ENCODE measurements at places on chromosomes 1 and 21.

- DNase-seq = no peak
Observed at GRCh38 chr1:101392552-101392951, 155.7 kb downstream of the S1PR1 start.

DNA sequence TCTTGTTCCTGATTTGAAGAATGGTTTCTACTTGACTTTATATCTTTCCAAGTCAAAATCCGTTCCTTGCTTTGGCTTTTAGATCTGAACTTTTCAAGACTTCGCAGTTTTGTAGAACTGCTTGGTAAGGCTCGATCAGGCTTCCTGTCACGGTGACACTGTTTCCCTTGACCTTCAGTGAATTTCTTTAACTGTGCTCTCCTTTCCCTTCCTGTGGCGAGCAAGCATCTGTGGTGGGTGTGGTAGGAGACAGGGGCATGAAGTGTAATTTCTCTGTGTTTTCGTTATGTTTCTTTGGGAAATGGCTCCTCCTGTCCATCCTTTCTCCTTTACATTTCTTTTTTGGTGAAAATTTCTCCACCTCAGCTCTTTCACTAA, 10.4 kb downstream of the STYXL2 start:
- no peak for DNase-seq

DNA sequence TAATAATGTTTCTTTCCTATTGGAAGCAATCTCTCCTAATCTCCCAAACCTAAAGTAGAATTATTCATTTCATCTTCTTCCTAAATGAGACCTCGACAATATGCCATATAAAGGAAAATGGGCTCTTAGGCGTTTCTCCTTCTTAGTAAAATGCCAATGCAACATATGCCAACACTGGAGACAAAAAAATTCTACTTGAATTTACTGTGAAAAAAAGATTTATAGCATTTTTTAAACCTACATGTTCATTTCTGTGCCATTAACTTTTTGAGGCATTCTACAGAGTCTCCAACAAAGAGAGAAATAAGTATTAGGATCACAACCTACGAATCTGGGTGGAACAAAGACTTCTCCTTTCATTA, 1.3 kb downstream of the WDR47 start:
- DNase-seq = no peak

GRCh38 chr1:29488086-29488793, 251.9 kb downstream of the PTPRU start:
- no peak for DNase-seq

DNA sequence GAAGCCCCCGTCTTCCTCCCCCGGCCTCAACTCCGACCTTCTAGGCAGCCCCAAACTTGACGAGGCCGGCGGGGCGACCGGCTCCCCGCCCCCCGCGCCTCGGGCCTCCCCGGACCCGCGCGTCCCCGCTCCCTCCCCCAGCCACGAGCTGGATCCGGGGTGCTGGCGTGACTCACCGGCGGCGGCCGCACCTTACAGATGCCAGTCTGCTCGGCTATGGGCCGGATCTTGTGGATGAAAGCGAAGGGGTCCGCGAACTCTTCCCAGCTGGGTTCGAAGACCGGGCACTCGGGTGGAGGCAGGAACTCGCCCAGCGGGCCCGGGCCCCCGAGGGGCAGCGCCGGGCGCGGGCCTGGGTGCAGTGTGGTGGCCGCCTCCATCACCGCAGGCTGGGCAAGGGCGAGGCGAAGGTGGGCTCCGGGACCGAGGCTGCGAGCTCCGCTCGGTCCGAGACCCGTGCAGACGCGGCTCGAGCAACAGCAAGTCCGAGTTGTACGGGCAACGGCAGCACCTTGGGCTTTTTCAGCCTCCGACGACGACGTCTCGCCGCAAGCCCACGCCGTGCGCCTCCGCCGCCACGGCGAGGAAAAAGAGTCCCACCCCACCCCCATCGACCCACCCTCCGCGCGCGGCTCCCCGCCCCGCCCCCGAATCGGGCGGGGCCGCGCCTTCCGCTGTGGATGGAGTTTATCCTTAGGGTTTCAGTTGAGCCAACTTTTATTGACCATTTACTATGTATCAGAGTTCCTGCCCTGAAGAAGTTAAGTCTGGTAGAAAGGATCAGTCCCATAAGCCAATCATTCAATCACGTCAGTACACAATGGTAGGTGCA, at the start of gene KDM5B:
Gene KDM5B (minus strand): TSS at position 496 of the 832 bp plus-strand sequence. CDS start 116 bp downstream, at position 380.
- DNase-seq = peak; percentile 63

GRCh38 chr1:5811419-5811818, 180.8 kb downstream of the NPHP4 start:
- no peak for DNase-seq

- peak; percentile 33 for DNase-seq
Observed at GRCh38 chr1:115099693-115100050, 10.4 kb upstream of the TSPAN2 start.

DNA sequence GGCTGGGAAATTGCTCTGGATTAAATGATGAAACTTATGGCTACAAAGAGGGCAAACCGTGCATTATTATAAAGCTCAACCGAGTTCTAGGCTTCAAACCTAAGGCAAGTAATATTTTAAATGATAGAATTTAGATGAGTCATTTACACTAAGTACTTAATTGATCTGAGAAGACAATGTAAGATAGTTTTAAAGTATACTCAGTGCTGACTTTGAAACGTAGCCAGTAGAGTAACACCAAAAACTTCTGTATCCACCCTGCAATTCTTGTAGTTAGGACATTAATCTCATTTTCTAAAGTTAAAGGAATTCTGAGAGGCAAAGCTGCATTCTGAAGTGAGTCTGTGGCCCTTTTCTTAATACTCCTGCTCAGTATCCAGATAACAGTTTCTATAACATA, 20.8 kb downstream of the ATP1B1 start:
- DNase-seq = no peak

GRCh38 chr1:23889074-23889473, 21.0 kb upstream of the FUCA1 start:
- DNase-seq = no peak

DNA sequence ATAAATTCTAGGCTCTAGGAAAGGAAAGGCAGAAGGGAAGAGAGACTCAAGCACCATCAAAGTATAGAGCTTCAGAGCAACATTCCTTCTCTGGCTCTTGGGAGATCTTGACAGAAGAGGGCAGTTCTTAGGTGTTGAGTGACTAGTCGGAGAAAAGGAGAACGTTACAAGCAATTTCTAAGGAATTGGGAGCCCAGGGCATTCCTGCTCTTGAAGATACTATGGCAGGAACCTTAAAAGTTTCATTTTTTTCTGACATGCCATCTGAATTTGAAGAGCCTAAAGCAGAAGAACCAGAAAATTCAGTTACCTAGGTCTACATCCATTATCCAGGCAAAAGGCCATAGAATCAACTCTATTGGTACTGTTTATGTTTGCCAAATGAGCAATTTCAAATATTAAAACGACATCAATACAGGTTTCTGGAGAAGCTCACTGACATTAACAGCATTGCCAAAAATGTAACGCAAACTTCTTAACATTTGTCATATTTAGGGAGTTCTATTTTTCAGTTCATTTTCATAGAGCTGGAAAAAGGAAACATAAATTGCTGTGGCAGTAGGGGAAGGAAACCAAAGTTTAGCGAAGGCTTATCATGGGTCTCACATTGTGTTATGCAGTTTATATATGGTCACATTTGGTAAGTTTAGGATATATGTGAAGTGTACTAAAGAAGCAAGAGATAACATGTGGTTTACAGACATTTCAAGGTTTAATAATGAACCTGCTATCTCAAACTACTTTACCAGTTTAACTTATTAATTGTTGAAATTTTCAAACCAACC, 210.1 kb upstream of the NRIP1 start:
- no peak for DNase-seq

DNA sequence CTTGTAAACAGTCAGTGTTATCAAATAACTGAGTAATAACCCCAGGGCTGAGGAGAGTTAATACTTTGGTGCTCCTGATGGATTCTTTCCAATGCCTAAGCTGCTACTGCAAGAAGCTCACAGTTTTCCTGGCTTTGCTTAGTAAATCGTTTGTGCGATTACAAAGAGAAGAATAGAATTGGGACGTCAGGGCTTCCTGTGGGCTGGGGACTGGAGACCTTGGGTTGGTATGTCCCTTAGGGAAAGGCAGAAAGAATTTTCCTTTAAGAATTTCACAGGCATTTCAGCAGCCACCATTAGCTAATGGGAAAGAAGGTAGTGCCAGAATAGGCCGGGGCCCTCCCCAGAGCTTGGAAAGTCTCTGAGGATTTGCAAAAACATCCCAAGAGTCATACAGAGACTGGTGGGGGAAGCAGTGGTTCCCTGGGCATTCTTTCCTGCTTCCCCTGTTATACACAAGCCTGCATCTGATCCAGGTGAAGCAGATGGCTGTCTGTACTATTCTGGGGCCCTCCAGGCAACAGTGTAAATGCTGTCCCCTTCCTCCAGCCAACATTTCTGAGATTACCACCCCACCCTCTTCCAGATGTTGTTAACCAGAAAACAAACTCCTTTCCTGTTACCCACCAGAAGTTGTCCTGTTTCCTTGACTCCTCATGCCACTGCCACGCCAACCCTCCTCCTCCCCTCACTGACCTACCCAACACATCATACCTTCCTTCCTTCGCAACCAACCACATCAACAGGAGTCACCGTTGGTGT, 40.2 kb downstream of the PLXNA2 start:
- DNase-seq = no peak

- no peak for DNase-seq
Observed at GRCh38 chr1:228446852-228447251, 30.2 kb upstream of the TRIM17 start.

DNA sequence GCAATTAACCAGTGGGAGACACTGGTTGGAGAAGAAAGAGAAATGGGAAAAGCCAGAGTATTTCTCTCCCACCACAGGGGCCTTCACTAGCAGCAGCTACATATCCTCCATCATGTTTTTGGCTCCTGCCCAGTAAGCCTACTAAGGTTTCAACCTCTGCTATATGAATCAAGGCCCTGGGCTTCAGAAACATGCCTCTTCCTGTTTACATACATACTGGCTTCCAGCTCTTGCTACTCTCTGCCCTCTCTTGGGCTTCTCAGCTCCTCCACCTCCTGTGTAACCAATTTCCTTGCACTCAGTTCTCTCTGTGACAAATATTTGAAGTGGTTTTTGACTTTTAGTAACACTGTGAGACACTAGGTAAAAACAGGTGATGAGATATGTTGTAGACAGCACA, 80.8 kb downstream of the LRRC7 start:
- no peak for DNase-seq

DNA sequence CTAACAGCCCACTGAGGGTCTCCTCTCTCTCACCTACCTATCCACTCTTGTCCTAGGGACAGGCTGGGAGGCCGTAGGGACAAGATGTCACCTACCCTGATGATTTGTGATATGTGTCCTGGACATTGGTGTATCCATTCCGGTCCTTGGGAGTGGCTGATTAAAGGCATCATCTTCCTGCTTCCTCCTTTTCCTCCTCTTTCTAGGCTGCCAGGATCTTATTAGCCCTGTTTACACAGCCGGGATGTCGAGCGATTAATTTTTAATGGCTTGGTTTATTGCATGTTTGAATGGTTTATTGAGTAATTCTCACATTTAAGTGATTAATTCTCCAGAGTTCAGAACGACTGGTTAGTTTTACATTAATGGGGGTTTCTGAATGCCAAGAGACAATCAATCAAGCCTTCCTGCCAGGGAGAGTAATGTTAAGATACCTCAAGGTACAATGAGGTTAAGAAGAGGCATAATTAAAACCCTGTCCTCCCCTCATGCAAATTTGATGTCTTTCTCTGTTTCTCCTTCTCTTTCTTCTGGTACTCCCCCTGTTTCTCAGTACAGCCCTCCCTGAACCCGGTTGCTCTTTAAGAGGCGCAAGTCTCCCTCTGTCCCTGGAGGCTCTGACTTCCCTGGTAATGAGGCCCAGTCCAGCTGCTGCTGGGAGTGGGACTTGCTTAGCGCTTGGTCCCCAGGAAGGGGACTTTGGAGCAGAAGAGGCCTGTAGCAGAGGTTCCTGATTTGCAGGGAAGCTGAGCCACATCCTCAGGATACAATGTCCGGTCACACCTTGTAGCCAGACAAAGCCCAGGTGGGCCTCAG, 50.9 kb downstream of the ACTL8 start:
- DNase-seq = no peak

DNA sequence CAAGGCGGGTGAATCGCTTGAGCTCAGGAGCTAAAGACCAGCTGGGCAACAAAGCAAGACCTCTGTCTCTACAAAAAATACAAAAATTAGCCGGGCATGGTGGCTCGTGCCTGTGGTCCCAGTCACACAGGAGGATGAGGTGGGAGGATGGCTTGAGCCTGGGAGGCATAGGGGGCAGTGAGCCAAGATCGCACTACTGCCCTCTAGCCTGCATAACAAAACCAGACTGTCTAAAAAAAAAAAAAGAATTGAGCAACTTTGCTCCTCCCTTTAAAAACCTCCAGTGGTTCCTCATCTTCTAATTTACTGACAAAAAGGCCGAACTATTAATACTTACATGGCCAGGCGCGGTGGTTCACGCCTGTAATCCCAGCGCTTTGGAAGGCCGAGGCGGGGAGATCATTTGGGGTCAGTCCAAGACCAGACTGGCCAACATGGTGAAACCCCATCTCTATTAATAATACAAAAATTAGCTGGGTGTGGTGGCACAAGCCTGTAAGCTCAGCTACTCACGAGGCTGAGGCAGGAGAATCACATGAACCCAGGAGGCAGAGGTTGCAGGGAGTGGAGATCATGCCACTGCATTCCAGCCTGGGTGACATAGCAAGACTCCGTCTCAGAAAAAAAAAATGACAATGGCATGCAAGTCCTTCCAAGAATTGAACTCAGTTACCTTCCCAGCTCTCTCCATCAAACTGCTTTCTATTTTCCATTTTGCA, 4.4 kb downstream of the ACBD3 start:
- no peak for DNase-seq
